ENCODE measurements at places on chromosomes 1 and 21.

- peak; percentile 27 for DNase-seq
Measured at GRCh38 chr1:204418174-204419063, 6.8 kb upstream of the PPP1R15B start.

DNA sequence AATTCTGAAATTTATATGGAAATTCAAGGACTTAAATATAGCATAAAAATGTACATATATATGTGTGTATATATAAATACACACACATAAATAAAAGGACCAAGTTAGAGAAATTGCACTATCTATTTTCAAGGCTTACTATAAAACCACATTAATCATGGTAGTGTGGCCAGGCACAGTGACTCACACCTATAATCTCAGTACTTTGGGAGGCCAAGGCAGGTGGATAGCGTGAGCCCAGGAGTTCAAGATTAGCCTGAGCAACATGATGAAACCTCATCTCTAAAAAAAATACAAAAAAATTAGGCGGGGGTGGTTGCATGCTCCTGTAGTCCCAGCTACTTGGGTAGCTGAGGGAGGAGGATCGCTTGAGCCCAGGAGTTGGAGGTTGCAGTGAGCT, 171.4 kb upstream of the GORAB start:
- DNase-seq = no peak

DNA sequence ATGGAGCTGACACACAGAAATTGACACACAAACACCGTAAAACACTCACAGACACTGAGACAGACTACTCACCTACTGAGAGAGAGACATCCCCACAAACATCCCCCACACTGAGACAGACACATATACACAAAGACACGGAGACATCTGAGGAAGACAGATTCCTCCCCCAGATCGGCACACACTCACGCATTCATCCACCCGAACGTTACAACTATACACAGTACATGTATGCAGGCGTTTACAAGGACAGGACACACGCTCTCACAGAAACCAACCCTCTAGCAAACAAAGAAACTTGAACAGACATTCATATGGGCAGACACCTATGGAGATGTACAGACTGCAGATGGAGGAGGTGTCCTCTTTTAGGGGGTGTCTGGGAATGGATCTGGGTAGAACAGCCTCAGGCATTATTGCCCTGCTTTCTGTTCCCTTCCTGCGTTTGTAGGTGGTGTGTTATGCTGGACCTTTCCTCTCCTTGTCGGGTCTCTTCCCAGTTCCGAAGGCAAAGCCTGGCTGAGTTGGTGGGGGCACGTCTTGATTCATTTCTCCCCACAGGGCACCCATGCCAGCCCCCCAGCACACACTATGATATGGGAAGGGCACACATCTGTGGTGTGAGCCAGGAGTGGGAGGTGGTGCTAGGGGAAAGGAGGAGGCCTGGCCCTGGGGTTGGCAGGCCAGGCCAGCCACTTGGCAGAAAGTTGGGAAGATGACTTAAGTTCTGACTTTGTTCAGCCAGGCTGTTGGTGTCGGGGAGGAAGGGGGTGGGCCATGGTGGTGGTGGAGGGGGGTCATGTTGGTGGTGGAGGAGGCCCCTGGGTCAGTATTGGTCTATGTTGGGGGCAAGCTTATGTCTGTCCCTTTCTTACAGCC, 1.5 kb downstream of the KIRREL1 start:
- peak; percentile 51 for DNase-seq

GRCh38 chr1:93577536-93578432, 103.9 kb downstream of the BCAR3 start:
- DNase-seq = no peak

- no peak for DNase-seq
Measured at GRCh38 chr1:112245114-112245513, 150.9 kb upstream of the CTTNBP2NL start.

All from choroid plexus epithelial cell (primary cell).